ENCODE measurements at places on chromosomes 3 and 15.

DNA sequence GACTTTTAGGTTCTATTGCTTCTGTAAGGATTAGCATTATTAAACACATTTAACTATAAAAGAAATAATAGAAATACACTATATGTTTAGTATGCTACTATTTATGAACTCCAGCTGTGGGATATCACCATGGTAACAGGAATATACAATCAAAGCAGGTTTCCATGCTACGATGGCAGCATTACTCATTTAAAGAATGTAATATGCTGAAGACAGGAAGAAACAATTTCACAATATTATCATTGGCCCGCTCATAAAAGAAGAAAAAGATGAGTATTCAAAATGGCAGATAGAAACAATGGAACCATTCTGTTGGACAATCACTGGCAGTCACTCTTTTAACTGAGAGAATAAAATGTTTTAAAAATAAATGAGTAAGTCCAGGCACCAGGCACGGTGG lies 153.4 kb downstream of the CBLB start:
- no peak for DNase-seq

- no peak for DNase-seq
These were observed 31.6 kb downstream of the ARRDC4 start for GRCh38 chr15:97991972-97992541.

GRCh38 chr3:16179771-16180736 lies 5.6 kb downstream of the GALNT15 start:
- no peak for DNase-seq

- DNase-seq: no peak
These were observed 276.9 kb downstream of the TLE3 start for GRCh38 chr15:69820819-69821218.

- DNase-seq: no peak
These were observed 143.5 kb downstream of the GABRG3 start for GRCh38 chr15:27114473-27114872.

DNA sequence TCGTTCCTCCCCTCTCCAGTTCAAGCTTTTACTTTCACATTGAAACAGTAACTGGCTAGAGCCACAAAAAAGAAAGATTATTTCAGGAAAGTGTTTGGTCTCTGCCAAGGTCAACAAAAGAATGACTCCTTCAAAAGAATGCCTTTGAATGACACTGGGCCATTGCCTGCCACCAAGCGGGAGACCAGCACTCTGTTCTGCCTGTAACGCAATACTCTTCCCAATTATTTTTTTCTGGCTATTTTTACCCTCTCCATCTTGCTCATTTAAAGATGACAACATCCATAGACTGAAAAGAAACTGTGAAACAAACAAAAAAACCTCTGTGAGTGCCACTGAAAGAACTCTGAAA lies 37.3 kb downstream of the EHHADH start:
- DNase-seq: no peak

GRCh38 chr3:84100861-84101260 lies 857.9 kb upstream of the CADM2 start:
- DNase-seq: no peak

DNA sequence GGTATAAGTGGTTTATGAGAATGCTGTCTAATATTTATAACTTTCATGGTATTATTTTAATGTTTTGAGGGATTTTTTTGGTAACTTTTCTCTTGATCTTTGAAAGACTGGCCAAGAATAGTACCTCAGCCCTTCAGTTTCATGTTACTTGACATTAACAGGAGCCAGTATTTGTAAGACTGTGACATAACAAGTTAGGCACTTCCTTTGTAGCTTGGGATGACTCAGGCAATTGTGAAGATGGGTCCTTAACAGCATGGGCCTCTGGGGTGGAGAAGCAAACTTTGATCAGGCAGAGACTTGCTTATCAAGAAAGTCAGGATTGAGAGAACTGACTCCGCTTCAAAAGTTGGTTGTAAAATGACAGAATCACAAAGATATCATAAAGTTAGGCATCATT lies 9.5 kb downstream of the LRRC49 start:
- no peak for DNase-seq

DNA sequence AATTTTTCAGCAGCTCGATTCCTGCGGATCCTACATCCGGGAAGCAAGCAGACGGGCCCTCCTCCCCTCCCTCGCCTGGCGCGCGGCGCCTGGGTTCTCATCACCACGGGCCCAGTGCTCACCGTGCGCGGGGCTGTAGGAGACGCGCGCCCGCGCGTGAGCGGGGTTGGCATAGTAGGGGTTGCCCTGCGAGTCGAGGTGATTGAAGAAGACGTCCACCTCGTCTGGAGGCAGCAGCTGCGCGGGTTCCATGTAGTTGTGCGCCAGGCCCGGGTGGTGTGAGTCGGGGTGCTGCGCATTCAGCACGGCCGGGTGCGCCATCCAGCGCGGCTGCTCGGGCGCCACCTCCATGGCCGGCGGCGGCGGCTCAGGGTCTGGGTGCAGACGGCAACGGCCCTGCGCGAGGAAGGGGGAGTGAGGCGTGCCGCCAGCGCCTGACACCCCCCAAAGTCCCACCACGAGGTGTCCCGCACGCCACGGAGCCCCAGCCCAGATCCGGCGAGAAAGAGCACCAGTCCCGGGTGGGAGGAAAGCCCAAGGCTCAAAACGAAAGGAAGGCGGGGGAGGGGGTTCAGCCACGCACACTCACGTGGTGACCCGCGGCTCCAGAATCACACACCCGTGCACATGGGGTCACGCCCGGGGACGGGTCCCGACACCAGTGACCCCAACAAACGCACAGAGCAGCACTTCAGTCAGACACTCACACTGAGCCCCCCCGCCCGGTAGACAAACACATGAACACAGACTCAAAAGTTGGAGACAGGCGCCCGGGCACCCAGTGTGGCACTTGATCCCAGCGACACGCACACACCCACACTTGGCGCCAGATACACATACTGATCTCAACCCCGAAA lies 6.1 kb downstream of the GATA2 start:
- no peak for DNase-seq

DNA sequence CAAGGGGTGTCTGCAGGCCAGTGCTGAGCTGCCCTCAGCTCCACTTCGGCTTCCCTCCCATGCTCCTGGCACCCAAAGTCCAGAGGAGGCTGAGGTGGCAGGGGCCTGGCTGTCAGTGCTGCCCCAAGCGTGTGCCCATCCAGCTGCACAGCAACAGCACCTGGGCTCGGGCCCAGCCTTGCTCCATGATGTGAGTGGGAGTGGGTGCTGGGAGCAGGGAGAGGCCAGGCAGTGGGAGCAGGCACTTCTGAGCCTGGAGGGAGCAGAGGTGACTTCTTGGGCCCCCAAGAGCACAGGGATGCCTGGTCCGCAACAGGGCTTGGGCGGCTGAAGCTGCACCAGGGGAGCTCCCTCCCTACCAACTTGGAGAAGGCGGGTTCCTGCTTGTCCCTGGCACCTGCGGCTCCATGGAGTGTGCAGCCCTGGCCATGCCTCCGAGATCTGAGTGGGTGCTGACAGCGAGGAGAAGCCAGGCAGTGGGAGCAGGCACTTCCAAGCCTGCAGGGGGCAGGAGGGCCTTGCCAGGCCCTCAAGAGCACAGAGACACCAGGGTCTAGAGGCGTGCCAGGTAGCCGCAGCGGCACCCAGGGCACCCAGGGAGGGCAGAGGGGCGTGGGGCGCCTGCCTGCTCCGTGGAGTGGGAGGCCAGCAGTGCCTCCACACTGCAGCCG lies 366.7 kb upstream of the SGO1 start:
- DNase-seq: no peak

- DNase-seq: no peak
These were observed 389 bp downstream of the ARPC4 start for GRCh38 chr3:9793161-9793781.

DNA sequence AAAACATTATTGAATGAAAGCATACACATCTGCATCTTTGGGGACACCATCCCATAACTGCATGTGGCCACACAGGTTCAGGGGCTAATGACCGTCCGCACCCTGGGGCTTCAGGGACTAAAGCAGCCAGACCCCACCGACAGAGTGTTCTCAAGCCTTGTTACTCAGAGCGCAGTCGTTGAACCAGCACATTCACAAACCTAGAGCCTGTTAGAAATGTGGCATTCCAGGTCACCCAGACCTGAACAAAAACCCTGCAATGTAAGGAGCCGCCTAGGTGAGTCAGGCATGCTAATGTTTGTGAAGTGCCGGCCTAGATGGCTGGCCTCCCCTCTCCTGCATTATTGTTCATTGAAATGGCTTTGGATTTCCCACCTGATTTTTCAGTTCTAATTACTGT lies 52.3 kb upstream of the HACD2 start:
- DNase-seq: no peak

DNA sequence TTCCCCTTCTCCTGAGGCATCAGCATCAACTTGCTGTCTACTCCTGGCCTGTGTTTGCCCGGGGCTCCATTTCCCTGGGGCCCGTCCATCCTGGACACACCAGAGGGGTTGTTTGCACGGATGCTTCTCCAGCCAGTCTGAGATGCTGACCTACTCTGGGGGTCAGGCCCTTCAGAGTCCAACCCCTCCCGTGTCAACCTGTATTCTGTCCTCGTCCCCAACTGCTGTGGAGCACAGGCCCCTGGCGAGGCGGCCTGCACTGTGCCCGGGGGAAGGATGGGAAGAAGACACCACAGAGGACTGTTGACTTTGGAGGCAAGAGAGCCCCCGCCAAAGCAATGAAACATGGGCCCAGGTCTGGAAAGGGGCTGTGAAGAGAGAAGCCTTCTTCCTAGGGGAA lies 25.8 kb downstream of the ALS2CL start:
- DNase-seq: peak; percentile 7

DNA sequence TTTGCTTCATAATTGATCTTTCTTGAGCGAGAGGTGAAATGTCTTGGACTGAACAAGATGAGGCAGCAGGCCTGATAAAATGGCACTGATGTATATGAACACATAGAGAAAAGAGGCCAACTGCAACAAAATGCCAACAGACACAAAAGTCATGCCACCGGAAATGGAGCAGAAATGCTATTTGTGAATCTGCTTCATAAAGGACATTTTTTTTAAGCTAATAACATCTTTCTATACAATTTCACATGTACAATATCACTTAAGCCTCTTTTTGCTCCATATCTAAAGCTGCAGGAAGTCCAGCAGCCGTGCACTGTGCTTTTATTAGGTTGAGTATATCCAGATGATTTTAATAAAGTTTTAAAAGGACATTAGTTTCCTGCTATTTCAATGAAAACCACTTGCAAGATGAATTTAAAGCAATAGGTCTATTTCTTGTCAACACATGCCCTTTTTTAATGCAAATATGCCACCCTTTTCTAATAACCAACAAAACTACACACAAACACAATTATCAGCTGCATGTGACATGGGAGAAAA lies 169.2 kb upstream of the ADAMTS9 start:
- no peak for DNase-seq

DNA sequence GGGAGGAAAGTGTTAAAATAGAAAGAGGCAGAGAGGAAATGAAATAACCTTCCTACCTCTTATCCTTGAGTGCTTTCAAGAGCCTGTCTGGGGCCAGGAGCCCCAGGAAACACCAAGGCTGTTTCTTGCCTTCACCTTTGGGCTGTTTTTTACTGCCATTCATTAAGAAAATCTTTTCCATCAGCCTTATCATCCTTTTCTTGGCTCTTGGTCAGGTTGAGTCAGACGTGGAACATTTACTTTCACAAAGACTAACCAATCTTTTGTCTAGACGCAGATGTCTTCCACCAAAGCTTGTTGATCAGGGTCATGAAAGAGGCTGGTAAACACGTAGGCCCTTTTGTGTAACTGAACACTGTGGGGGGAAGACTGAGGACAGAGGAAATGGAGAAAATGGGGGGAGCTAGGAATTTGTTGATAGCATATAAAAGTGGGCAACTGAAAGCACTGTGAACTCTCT lies 151.0 kb upstream of the THBS1 start:
- DNase-seq: no peak
